ENCODE measurements at places on chromosomes 5 and 9.

DNA sequence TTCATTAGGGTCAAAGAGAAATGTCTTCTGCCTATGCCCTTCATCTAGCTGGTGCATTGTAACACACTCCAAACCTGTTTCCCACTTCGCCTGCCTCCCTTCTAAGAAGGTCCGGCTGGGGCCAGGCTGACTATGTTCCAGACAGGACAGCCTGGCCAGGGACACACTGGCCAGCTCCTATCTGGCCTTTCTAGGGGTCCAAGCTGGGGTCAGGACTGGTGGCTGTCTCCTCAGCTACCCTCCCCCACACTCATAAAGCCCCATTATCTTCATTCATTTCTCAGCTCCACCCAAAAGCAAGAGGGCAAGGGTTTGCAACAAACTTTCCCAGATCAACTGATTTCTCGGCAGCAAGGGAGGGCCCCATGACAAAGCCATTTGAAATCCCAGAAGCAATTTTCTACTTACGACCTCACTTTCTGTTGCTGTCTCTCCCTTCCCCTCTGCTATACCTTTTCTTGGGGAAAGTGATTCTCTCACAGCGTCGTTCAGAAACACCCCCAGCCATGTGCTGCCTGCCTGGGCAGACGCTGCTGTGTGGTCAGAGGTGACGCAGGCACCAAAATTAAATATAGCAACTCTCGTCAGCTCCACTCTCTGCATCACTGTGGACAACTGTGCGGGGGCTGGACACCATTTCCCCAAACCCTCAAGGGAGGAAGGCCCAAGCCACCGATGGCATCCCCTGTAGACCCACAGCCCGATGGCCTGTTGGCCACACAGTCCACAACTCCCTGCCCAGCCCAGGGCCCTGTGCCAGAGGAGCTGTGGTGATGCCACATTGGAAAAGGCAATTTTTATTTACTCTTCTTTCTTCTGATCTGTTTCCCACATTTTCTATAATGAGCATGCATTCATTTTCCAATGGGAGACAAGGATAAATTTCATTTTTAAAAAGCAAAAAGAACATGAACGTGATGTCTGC lies 6.1 kb downstream of the IL13 start:
- no peak for DNase-seq

DNA sequence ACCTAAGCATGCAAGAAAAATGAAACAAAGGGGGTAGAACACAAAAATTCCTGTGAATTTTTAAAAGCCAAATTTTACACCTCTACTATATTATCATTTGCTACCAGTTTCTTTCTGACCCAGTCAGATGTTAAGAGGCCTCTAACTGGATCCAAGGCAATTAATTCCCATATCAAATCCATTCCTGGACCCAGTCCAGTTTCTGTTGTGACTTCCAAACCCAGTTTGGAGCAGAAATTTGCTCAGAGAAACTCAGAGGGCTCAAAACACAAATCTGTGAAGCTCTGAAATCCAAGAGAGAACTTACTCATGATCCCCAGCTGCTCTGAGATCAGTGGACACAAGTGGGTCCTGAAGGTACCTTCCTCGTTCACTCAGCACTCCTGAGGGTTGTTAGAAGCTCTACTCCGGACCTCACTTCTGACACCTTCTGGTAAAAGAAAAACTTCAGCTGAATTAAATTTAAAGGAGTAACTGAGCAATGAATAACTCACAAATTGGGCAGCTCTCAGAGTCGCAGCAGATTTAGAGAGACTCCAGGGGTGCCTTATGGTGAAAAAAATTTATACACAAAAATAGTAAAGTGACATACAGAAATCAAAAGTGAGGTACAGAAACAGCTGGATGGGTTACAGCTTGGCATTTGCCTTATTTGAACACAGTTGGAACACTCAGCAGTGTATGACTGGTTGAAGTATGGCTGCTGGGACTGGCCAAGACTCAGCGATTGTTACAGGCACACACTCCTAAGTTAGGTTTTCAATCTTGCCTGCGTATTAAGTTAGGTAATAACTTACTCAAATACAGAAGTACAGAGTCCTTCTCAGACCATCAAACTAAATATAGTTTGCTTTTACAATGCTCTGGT lies 32.4 kb downstream of the INSL4 start:
- DNase-seq, result peak; percentile 1

- no peak for DNase-seq
These were observed 57.8 kb upstream of the FBXL7 start for GRCh38 chr5:15442193-15442570.

DNA sequence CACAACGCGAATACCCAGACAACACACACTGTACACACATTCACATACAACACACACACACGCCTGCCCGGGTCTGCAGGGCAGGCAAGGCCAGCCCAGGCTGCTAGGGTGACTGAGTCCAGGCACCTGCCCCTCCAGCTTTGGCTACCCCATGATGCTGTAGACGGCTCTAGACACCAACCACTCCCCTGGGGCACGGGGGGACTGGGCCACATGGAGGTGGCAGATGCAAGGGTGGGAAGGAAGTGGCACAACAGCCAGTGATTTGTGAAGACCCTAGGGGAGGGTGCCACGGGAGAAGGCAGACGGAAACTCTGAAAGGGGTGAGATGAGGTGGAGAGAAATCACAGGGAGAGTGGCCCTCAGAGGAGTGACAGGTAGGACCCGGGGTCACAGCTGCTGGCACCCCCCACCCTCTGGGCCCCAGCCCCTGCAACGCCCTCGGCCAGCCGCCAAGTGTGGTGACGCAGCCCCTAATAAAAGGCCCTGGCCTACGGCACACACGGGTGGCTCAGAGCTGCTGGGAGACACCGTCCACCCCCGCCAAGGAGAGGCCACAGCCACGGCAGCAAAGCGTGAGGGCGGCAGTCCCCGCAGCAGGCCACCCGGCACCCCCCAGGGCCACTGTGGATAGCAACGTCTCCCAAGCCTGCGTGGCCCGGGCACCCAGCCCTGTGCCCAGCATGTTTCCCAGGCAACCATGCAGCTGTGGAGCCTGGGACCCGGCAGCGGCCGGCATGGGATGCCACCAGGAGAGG lies 6.6 kb upstream of the CCDC187 start:
- DNase-seq, result no peak

DNA sequence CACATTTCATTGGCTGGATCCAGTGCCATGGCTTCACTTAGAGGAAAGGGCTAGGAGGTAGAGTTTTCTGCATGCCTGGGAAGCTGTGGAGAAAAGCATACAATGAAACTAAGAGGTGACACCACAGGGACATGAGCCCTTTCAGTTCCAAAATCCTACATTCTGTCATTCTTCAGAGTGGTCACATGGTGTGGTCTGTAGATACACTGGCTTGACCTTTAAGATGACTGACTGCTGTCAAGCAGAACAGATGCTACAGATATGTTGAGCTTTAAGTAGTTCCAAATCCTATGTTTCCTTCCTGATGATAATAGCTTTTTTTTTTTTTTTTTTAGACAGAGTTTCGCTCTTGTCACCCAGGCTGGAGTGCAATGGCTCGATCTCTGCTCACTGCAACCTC lies 26.2 kb downstream of the DMRT3 start:
- DNase-seq, result no peak

- DNase-seq, result no peak
These were observed 3.4 kb upstream of the FLT4 start for GRCh38 chr5:180652771-180653170.

DNA sequence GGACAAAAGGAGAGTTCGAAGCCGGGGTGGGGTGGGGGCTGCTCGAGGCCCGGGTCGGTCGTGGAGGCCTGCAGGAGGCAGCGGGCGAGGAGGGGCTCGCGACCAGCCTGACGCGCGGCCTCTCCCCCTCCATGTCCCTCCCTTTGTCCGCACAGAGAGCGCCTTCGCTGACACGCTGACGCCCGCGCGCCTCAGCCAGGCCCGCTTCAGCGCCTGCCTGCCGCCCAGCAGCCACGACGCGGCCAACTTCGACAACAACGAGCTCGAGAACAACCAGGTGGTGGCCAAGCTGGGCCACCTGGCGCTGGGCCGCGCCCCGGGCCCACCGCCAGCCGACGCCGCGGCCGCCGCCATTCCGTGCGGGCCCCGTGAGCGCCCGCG lies 42.2 kb downstream of the NEURL1B start:
- no peak for DNase-seq

DNA sequence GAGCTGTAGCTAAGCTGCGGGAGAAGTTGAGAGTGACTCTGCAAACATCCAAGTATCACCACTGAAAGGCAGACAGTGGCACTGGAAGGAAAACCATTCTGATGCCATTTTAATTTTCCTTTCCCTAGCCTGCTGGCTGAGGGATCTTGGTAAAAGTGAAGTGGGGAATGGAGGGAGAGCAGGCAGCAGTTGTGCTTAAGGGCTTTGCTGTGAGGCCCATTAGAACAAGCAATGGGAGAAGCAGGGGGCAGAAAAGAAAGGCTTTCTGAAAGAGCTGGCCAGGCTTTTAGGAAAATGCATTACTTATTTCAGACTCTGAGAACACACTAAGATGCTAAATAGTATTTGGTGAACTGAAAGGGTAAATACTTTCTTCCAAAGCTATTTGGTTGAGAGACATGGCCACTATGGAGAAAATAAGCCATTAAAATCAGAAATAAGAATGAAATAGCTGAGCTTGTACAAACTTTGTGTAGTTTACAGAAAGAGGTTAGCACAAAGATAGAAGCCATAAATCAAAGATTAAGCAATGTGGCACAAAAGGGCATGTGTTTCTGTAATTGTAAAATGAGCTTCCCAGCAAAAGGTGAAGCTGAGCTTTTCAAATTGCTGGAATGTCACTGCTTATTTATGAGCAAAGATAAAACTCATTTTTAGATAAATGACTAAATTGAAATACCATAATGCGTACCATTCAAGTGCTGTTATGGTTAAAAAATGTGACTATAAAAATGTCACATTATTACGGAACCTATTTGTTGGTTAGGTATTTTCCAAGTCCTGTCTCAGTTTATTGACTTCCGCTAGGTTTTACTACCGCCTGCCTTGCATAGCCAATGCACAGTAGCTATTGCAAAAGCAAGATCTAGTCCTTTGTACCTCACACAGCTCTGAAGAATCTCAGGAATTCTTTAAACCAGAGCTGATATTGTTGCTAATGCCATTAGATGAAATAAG lies 20.8 kb downstream of the SNCAIP start:
- DNase-seq, result no peak

GRCh38 chr5:55927861-55928655 lies 66.7 kb downstream of the IL6ST start:
- peak; percentile 25 for DNase-seq

- DNase-seq, result no peak
These were observed 48.5 kb downstream of the SLC22A5 start for GRCh38 chr5:132417889-132418485.

DNA sequence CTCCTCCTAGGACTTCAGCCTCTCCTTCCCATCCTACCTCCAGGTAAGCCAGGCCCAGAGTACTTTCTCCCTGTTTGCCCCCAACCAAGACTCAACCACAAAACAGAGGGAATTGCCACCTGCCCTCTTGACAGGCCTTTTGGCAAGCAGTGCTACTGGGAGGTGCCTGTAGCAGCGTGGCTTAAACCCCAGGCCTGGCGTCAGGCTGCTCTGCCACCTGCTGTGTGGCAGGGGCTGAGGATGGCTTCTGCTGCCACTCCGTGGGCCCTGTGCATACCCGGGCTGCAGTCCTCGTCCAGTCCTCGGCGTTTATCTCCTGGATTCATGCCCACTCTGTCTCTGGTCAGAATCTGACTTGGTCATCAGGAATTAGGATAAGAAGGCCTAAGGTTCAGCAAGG lies 163.1 kb downstream of the PAX5 start:
- DNase-seq, result no peak

DNA sequence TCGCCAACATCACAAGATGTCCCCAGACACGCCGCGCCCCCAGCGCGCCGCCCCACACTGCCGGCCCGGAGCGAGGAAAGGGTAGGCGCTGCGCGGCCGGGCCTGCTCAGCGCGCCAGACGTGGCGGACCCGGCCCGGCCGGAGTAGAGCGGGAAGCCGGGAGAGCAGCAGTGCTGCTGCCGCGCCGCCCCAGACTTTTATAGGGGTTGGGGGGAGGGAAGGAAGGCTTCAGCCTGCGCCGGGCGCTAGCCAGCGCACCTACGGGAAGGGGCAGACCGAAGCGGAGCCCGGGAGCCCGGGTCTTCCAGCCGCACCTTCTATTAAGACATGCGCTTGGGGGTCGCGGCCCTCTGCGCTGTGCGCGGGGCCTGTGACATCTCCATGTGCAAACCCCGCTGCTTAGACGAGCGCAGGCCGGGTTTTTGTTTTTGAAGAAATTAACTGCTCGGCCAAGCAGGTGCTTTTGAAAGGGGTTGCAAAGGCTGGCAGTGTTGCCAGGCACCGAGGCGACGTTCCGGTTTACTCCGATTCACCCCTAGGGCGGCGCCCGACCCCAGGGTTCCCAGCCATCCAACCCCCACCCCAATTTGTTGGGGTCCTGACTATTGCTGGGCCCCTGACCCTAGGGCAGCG lies 353 bp upstream of the PAX5 start:
- no peak for DNase-seq

GRCh38 chr5:63959177-63959982 lies 2.9 kb downstream of the HTR1A start:
- DNase-seq, result peak; percentile 65

DNA sequence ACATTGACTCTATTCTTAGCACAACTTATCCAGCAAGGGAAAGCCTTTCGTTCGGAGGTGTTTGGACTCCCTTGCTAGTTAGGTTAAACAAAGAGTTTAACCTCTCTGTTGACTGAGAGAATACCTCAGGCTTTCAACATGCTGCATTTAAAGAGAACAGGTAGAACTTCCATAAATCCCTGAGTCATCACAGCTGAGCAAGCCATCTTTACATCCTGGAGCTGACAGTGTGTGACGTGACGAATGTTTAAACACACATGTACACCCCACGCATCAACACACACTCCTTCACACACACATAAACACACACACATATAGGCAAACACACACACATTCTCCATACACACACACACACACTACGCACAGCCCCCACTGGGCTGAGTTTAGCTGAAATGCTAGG lies 152.8 kb downstream of the ADAMTS12 start:
- DNase-seq, result peak; percentile 18

DNA sequence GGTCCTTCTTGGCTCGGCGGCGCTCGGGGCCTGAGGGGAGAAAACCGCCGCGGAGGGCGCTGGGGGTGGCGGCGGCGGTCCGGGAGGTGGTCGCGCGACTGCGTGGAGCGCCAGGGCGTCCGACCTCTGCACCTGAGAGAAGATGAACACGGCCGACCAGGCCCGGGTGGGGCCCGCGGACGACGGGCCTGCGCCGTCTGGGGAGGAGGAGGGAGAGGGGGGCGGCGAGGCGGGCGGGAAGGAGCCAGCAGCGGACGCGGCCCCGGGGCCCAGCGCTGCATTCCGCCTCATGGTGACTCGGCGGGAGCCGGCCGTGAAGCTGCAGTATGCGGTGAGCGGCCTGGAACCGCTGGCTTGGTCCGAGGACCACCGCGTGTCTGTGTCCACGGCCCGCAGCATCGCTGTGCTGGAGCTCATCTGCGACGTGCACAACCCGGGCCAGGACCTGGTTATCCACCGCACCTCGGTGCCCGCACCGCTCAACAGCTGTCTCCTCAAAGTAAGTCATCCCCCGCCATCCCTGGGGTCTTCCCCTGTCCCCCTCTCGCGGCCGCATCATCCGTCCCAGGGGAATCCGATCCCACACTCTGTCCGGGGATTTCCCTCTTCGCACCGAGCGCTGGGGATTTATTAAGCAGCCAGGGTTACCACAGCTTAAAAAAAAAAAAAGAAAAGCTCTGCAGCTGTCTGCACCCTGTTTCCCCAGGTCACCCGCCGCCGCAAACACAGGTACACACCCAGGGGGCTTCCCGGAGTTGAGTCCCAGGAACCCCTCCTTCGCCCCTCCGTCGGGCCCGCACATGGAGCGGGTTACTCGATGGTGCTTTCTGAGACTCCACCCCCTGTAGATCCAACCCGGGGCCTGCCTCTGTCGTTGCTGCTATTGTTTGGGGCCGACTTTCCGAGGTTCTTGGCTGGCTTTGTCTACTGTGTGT lies at the start of gene GTF3C4:
TSS of gene GTF3C4 (plus strand) at position 8 of the 935 bp plus-strand sequence. CDS start at position 143, 135 bp downstream.
- peak; percentile 36 for DNase-seq

- no peak for DNase-seq
These were observed 20.0 kb downstream of the SURF6 start for GRCh38 chr9:133315997-133316396.
